ENCODE measurements at places on chromosomes 7 and 10.

DNA sequence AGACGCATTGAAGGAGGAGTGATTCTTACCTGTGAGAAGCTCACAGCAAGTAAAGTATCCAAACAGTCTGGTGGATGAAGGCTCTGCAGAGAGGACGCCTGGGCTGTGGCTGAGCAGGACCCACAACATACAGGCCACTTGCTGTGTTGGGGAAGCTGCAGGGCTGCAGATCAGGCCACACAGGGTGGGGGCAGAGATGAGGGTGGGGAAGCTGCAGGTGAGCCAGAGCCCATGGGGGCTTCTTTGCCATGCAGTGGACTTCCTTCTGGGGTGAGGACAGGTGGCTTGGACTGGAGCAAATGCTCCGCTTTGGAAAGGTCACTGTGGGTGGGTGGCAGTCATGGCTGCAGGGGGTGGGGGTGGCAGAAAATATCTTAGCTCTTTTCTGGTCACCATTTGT lies 214.8 kb downstream of the GLRX3 start:
- DNase-seq = no peak

DNA sequence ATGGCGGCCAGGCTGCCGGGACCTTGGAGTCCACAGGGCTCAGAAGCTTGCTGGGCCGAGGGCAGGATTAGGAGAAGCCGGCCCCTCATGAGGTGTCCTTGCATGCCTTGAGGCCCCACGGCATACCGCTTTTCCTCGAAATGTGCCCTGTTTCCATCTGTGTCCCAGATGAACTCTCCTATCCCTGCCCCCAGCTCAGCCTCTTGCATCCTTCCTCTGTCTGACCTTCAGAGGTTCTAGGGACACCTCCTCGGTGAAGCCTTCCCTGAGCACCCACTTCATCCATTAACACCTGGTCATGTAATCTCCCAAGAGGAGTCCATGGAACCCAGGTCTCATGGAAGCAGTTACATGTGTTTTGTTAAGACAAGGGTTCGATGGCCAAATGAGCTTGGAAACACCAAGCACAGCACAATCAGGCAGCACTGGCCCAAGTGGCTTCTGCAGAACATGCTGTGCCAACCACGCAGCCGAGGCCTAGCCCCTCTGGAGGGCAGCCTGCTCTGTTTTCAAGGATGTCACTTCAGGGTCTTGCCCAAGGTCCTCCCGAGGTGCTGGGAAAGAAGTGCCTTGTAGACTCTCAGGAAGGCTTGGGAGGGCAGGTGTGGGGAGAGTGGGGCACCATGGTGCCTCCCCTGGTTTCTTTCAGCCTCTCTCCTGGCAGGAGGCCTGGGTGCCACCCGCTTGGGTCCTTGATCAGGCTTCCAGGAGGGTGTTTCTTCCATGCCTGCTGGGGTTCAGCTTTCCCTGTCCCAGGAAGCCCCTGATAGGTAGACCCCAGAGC lies 124.3 kb downstream of the NEURL1 start:
- no peak for DNase-seq

- no peak for DNase-seq
Observed at GRCh38 chr7:8286118-8286517, 24.2 kb upstream of the ICA1 start.

DNA sequence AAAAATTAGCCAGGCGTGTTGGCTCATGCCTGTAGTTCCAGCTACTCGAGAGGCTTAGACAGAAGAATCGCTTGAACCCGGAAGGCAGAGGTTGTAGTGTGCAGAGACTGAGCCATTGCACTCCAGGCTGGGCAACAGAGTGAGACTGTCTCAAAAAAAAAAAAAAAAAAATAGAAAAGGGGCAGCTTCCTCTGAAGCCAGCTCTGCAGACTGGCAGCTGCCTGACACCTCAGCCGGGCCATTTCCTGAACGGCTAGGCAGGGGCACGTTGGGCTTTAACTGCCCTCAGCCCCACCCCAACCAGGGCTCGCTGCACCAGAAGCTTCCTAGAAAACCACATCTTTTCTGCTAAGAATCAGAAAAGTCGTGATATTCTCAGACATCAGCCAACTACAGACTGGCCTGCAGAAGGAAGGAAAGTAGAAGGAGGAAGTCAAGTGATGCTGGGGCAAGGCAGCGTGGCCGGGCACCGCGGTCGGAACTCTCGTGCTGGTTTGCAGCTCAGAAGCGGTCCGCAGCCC lies 38.0 kb downstream of the PRKAG2 start:
- no peak for DNase-seq

GRCh38 chr7:138417078-138417700 lies 42.9 kb upstream of the TRIM24 start:
- DNase-seq = no peak

Data from DMS 273 treated with DMSO at 0.1 percent for 48 hours (cell line).